Right atrium auricular region (tissue), 2 donors: ENCODE measurements at places on chromosomes 11 and 22. TPM values are rescaled to one million over a fixed set of nuclear protein-coding genes. Genes with fewer than 3 reads are reported as not detected.

GRCh38 chr22:48342732-48343131 lies 1484.9 kb downstream of the BRD1 start:
- H3K27ac ChIP-seq, result no peak overlapping the region
- H3K36me3 ChIP-seq, result no peaks in the 10 kb centered on the region
- no peak overlapping the region for H3K4me3 ChIP-seq
- H3K4me1 ChIP-seq, result no peaks in the 10 kb centered on the region
- DNase-seq, result no peak

- no peak overlapping the region for H3K4me3 ChIP-seq
- no peak overlapping the region for H3K27ac ChIP-seq
- no peaks in the 10 kb centered on the region for H3K36me3 ChIP-seq
These were observed 4.0 kb downstream of the NF2 start for GRCh38 chr22:29607426-29607825.

DNA sequence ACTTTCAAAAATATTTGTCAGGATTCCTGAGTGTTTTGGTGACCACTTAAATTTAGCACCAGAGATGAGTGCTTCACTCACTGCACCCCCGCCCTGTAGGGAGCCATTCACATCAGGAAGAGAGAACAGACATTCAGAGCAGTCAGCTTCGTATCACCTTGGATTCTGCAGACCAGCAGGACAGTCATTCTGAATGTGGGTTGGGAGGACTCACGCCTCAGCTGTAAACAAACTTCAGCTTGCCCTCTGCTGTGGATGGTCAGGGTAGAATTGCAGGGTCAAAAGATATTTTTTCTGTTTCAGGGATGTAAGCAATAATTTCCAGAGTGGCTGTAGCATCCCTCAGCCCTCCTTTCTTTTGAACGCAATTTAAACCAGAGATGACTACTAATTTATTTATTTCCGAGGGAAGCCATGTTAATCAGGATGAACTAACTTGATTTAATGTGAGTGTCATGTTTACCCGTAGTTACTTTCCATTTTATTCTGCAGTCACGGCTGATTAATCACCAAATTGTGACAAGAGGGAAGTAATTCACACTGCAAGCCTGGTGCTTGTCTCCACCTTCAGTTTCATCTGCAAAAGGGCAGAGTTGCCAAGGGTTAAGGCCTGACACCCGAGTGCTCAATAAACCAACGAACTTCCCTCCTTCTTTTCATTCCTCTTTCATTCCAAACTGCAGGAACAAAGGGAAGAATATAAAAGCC lies 174.2 kb upstream of the DDI1 start:
- no peaks in the 10 kb centered on the region for H3K4me1 ChIP-seq
- no peak overlapping the region for H3K4me3 ChIP-seq
- DNase-seq, result no peak
- H3K27ac ChIP-seq, result no peak overlapping the region
- no peaks in the 10 kb centered on the region for H3K27me3 ChIP-seq

Gene HEPHL1
- not detected for total RNA-seq

GRCh38 chr11:35531246-35531645 lies 5.8 kb upstream of the PAMR1 start:
- no peak for DNase-seq
- no peaks in the 10 kb centered on the region for H3K36me3 ChIP-seq
- no peak overlapping the region for H3K4me3 ChIP-seq

Gene TMA7B
- total RNA-seq, result not detected

- no peaks in the 10 kb centered on the region for H3K4me1 ChIP-seq
- no peaks in the 10 kb centered on the region for H3K27me3 ChIP-seq
- no peak for DNase-seq
- H3K36me3 ChIP-seq, result no peaks in the 10 kb centered on the region
- H3K27ac ChIP-seq, result no peak overlapping the region
These were observed 403.6 kb downstream of the TBC1D22A start for GRCh38 chr22:47166033-47166404.

Gene ZNF215
- total RNA-seq, result 1.5 TPM

Gene SLC29A2
- 16.9 TPM for total RNA-seq

DNA sequence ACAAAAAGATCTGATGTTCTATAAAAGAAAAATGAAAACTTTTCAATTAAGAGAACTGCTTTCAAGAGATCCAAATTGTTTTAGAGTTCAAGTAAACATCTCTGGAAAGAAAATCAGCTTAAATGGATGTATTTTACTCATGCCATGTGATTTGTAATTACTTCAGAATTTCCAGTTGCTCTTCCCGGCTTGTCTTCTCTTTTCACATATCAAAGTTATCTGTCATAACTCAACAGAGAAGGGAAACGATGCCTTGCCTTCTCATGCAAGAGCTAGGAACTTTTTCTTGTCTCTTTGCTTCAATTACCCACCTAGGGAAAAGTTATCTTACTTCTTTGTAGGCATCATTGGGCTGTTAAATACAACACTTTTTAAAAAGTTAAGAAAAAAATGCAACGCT lies 255.2 kb upstream of the POU2AF2 start:
- no peaks in the 10 kb centered on the region for H3K36me3 ChIP-seq
- DNase-seq, result no peak
- no peaks in the 10 kb centered on the region for H3K4me1 ChIP-seq
- no peak overlapping the region for H3K27ac ChIP-seq

GRCh38 chr11:45560155-45560912 lies 105.1 kb downstream of the CHST1 start:
- peaks cover 12% of the 10 kb centered on the region for H3K4me1 ChIP-seq
- no peaks in the 10 kb centered on the region for H3K36me3 ChIP-seq
- no peak overlapping the region for H3K27ac ChIP-seq
- no peak for DNase-seq

Gene MYBPC3
- total RNA-seq, result 797 TPM

DNA sequence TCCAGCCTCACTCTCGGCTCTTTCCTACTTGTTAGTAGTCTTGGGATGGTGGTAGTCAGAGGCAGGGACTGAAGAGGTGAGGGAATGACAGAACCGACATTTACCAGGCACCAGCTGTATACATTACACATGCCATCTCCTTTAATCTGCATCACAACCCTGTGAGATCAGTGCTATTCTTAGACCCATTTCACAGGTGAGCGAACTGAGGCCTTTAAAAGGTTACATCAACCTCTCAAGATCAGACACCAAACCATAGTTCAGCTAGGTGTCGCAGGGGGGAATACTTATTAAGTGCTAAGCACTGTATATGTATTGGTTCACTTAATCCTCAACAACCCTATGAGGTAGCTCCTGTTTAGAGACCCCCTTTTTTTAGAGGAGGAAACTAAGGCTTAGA lies 5.6 kb downstream of the PLA2G3 start:
- H3K27ac ChIP-seq, result no peak overlapping the region
- no peak overlapping the region for H3K4me3 ChIP-seq
- H3K36me3 ChIP-seq, result peaks cover 7% of the 10 kb centered on the region
- DNase-seq, result no peak
- no peaks in the 10 kb centered on the region for H3K4me1 ChIP-seq

Gene TRIM48
- not detected for total RNA-seq

- no peaks in the 10 kb centered on the region for H3K27me3 ChIP-seq
- H3K4me3 ChIP-seq, result no peak overlapping the region
- no peak for DNase-seq
- no peak overlapping the region for H3K27ac ChIP-seq
- no peaks in the 10 kb centered on the region for H3K36me3 ChIP-seq
- H3K4me1 ChIP-seq, result peaks cover 22% of the 10 kb centered on the region
These were observed 43.0 kb downstream of the THAP12 start for GRCh38 chr11:76337923-76338322.

DNA sequence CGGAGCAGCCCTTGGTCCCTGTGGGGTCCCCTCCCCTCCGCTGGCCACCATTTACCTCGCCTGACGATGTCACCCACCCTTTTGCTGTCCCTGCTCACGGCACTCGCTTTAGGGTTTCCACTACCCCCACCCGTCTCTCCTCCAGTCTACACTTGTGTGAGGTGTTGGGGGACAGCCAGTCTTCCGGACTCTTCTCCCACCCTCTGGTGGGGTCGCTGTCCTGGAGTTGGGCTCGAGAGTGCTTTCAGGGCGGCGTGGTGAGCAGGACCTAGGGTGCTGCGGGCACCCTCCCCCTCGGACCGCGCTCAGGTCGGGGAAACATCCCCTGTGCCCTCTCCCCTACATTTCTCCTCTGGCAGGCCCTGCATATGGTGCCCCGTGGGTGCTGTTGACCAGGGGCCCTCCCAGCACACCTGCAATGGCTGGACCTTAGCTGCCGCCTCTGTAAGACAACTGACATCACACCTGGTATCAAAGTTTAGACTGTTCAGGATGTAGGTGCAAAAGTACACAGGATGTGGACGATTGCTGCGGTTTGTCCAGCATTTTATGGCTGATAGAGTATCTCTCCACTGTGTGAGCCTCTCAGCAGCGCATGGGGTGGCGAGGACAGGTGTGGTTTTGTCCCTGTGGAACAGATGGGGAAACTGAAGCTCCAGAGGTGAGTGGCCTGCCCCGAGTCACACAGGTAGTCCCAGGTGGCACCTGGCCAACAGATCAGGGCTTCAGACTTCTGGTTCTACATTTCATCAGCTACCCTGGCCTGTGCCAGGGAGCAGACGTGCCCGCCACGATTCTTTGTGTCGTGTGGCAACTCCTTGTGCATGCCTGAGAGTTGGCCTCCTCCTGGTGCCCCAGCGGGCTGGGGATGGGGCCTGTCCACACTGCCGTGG lies 1.2 kb downstream of the GRK2 start:
- H3K4me1 ChIP-seq, result no peaks in the 10 kb centered on the region
- no peaks in the 10 kb centered on the region for H3K27me3 ChIP-seq
- H3K36me3 ChIP-seq, result peaks cover 4% of the 10 kb centered on the region
